T-helper 1 cell (primary cell): ENCODE measurements at places on chromosomes 3 and 15.

DNA sequence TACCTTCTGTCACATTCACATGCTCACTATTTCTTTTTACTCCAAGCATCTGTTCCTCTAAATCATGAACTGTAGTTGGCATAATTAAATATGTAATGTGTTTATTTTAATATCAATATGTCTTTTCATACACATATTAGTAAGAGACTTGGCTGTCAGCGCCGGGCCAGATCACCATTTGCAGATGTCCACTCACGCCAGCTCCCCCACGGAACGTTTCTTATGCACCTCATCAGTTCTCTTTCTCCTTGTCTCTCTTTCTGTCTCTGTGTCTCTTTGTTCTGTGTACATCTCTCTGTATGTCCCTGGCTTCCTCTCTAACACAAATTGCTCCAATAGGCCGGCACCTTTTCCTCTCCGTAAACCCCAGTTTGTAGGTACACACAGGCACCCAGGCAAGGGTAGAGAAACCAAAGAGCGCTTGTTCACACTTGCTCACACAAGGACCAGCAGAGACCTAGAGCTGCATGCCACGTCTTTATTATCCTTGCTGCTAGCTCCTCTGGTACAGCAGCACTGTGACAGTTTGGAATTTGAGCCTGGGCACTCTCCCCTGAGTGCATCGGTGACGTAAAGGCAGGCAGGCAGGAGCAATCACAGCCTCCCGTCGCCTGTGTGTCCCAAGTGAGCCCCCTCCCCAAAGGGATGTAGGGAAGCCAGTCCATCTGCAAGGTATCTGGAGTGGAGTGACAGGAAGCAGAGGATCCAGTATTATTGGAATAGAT is 40.4 kb downstream of the CACNA1D start:
- DNase-seq = no peak

DNA sequence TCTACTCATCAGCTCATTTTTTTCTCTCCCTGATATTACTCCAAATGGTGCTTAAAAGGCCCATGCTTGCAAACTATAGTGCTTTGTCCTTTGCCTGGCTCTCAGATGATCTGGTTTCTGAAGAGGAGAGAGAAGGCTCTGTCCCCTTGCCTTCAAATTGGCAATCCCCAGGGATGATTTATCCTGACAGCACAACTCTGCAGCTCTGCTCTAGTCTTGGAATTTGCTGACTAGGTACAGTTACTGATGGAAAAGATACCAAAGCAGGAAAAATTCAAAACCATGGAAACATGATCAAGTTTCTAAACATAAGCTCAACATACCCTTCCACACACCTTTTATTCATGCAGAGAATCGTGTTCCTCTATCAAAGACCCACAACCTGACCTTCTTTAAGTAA is 106.7 kb upstream of the CADPS start:
- no peak for DNase-seq

- no peak for DNase-seq
Measured at GRCh38 chr3:14204515-14205284, 26.1 kb downstream of the LSM3 start.

- no peak for DNase-seq
Measured at GRCh38 chr3:58607816-58608215, 30.6 kb upstream of the FAM107A start.

GRCh38 chr15:51075826-51076523 is 18.7 kb downstream of the TNFAIP8L3 start:
- DNase-seq = no peak

DNA sequence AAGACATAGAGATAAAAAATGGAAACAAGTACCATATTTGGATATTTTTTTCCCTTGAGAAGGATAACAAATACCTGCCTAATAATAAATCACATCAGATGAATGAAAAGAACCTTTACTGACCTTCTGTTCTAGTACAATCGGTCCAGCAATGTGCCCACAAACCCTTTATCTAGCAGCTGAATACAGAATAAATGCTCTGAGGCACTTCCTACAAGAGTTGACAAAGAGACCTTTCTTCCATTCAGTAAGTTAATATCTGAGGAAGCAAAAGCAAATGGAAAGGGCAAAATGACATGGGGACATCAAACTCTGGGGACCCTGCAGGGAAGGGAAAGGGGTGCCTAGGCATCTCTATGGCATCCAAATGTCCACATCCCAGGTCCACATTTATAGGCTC is 115.8 kb downstream of the NEK10 start:
- DNase-seq = no peak

- no peak for DNase-seq
Measured at GRCh38 chr3:190593075-190593474, 79.2 kb downstream of the IL1RAP start.

DNA sequence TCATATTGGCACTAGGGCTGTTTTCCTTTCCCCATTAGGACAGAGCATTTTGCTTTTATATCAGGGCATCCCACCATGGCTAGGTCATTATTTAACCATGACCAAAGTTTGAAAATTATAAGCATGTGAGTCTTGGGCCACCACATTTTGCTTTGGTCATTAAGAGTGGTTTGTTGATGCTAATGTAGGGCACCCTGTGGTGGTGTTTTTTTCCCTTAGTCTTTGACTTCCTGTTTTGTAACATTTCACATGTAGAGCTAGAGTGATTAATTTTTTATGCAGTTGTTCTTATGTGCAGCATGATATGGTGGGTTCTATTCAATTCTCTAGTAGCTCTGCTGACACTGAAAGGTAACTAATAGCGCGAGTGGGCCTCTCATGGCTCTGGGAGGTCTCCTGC is 249.6 kb upstream of the ROBO1 start:
- DNase-seq = no peak

GRCh38 chr3:98003306-98003969 is 31.2 kb upstream of the RIOX2 start:
- DNase-seq = no peak

DNA sequence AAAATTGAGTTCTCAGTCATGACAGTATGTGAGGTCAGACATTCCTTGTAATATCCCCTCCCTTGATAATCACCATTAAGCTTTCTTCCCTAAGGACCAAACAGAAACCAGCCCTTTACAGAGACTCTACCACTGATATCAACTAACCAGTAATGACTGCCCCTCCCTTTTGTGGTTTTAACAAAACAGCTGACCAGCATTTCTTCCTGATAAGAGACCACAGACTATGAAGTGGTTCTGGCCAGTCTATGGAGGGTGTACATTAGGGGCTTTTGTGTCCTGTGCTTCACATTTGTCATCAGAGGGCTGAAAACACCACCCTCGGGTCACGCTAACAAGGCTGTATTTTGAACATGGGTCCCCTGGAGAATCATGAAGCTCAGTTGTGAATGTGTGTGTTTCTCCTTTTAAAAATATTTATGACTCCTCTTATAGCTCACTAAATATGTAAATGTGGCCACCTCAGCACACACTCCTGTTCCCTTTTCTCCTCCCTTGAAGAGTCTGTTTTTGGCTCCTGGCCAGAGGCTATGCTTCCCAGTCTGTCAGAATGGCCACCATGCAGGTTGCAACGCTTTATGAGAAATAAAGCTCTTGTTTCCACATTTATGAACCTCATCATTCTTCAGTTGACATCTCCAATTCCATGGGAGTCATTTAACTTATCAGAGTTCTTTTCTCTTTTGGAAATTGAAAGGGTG is 239.3 kb downstream of the CPNE4 start:
- no peak for DNase-seq

DNA sequence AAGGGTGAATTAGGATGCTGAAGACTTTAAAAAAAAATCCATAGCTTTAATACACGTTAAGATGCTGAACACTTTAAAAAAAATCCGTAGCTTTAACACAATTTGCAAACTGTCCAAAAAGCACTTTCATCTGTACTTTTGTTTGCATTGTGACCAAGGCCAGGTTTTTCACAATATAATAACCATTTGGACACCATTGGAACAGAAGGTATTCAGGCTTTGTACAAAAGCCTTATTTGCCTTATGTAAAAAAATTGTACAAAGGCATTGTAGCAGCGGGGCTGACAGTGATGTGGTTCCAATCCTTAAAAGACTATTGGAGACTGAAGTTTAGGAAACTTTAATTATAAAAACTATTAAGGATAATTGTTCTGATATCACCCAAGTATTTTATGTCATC is 15.2 kb upstream of the ICE2 start:
- DNase-seq = no peak

DNA sequence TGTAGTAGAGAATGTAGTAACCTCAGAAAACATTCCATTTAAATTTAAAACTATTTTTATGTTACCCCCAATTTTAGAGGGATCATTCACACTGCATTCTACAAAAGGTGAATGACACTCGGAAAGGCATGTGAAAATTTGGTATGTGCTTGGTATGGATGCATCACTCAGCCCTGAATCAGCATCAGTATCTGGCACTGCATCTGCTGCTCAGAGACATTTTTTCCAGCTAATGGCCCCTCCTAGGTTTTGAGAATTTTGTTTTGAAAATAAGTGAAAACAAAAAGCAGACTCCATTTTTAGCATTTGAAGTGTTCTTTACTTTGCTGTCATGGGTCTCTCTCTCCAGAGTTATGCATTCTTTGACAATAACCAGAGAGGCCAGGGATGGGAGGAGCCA is 15.6 kb upstream of the WWTR1 start:
- no peak for DNase-seq

GRCh38 chr15:89566181-89566580 is 9.1 kb upstream of the TICRR start:
- no peak for DNase-seq

DNA sequence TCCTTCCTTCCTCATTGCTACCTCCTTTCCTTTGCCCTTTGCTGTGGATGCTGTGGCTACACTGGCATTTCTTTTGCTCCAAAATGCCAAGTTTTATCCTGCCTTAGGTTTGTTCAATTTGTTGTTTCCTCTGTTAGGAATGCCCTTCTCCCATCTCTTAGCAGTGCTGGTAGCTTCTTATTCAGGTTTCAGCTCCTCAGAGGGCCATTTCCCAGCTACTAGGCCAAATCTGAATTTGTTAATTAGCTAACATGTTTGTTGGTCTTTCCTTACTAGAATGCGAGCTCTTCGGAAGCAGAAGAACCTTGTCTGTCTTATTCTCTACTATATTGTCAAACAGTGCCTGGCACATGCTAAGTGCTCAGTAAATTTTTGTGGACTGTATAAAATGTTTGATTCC is 11.0 kb downstream of the MAPK6 start:
- DNase-seq = no peak
